ENCODE measurements at places on chromosomes 2 and 18.

DNA sequence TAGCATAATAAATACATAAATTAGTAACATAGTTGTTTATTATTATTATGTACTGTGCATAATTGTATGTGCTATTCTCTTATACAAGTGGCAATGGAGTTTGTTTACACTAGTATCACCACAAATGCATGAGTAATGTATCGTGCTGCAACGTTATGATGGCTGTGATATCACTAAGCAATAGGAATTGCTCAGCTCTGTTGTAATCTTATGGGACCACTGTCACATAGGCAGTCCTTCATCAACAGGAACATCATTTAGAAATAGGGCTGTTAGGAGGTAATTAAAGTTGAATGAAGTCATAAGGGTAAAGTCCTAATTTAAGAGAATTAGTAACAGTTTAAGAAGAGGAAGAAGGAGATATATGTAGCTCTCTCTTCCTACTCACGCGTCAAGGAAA, 33.8 kb downstream of the TEX51 start:
- DNase-seq: peak; percentile 7

GRCh38 chr18:68178921-68179320, 536.0 kb downstream of the TMX3 start:
- DNase-seq: no peak

- DNase-seq: peak; percentile 80
Observed at GRCh38 chr2:108583903-108584520, 49.7 kb downstream of the LIMS1 start.

GRCh38 chr18:24913507-24914170, 438.3 kb downstream of the ZNF521 start:
- DNase-seq: peak; percentile 69

DNA sequence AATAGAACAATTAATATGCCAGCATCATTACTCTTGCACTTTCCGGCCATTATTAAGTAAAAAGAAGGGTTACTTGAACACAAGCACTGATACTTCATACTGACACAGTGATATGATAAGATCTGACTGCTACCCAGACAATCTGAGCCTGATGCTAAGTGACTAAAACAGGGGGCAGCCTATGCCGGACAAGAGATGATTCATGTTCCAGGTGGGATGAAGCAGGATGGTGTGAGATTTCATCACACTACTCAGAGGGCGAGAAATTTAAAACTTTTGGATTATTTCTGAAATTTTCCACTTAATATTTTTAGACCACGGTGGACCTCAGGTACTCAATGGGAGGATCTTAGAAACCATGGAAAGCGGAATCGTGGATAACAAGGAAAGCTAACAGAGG, 61.7 kb downstream of the LIPG start:
- peak; percentile 32 for DNase-seq

DNA sequence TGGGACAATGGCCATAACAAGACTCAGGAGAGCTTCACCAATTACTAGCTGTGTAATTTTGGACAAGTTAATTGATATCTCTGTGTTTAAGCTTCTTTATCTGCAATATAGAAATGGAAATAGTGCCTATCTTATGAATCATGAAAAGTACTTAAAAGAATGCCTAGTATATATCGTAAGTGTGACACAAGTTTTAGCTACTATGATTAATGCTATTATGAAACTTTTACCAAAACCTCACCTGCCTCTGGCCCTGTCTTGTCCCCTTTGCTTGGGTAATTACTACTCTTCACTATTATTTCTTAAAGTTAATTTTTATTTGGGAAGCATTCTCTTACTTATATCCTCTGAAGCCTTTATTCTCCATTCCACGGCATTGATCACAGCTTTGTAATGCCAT, 75.0 kb upstream of the NETO1 start:
- no peak for DNase-seq

DNA sequence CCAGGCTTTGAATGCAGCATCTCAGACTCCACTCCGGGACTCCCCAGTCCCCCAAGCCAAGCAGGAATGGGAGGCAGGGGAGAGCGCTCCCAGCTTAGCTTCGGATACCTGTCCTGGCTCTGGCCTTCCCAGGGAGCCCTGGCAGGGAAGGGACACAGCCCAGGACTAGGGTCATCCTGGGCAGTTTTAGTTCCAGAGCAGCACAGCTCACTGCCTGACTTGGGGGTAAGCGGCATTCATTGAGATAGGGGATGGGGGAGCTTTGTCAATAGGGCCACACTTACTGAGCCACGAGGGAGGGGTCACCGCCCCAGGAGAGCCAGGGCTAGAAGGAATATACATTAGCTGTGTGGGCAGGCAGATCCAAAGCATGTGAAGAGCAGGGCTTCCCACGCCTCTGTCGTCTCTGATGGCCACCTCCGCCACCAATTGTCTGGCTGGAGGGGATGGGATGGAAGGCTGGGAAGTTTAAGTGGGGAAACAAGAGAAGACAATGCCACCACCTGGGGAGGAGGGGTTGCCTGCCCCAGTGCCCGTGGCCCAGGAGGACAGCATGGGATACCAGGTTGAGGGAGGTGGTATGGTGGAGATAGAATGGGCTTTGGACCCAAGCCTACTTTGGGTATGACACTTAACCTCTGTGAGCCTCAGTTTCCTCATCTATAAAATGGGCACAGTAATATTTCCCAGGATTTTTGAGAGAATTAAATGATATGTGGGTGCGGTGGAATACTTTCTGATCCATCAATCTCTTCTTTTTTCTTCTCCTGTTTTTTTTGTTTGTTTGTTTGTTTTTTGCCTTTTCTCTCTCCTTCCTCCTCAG, 40.2 kb downstream of the SCTR start:
- DNase-seq: no peak

GRCh38 chr2:57373530-57373929, 673.1 kb upstream of the VRK2 start:
- peak; percentile 90 for DNase-seq

- no peak for DNase-seq
Observed at GRCh38 chr2:73979021-73979420, 5.7 kb upstream of the TET3 start.

All from M059J (cell line).